NCI-H1092 treated with DMSO at 0.1 percent for 48 hours (cell line): ENCODE measurements at places on chromosomes 5 and 9.

DNA sequence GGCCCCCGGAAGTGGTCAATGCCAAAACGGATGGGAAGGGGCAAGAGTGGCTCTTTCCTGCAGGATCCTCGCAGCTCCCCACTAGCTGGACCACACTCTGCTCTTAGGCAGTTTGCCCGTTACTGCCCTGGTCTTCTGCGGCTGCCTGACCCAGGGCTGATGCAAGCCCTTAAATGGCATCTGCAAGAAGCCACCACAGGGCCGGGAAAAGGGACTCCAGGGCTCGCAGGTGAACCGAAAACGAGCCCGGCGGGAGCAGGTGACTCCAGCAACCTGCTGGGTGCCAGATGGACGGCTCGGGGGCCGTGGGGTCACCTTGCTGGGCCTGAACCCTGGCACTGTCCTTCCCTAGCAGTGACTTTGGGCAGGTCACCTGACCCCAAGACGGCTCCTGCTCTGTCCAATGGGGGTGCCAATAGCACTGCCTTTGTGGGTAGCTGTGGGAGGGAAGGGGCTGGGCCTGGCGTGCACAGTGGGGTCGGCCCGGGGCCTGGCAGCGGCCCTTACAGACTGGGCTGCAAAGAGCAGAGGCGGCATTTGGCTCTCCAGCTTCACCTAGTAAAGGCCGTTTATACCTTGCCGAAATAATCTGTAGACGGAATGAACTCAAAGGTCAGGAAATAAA, 1.3 kb downstream of the TMEM250 start:
- no peak for DNase-seq

- no peak for DNase-seq
Observed at GRCh38 chr9:125460346-125460745, 198.7 kb downstream of the GAPVD1 start.

- DNase-seq: no peak
Observed at GRCh38 chr5:176692326-176692725, 45.0 kb downstream of the TSPAN17 start.

GRCh38 chr5:34869256-34869655, 30.3 kb downstream of the TTC23L start:
- DNase-seq: no peak

GRCh38 chr9:100186356-100186755, 87.3 kb downstream of the INVS start:
- DNase-seq: no peak

GRCh38 chr9:87338088-87338989, 159.3 kb upstream of the DAPK1 start:
- no peak for DNase-seq

GRCh38 chr5:129110742-129111141, 16.2 kb downstream of the ISOC1 start:
- DNase-seq: no peak

DNA sequence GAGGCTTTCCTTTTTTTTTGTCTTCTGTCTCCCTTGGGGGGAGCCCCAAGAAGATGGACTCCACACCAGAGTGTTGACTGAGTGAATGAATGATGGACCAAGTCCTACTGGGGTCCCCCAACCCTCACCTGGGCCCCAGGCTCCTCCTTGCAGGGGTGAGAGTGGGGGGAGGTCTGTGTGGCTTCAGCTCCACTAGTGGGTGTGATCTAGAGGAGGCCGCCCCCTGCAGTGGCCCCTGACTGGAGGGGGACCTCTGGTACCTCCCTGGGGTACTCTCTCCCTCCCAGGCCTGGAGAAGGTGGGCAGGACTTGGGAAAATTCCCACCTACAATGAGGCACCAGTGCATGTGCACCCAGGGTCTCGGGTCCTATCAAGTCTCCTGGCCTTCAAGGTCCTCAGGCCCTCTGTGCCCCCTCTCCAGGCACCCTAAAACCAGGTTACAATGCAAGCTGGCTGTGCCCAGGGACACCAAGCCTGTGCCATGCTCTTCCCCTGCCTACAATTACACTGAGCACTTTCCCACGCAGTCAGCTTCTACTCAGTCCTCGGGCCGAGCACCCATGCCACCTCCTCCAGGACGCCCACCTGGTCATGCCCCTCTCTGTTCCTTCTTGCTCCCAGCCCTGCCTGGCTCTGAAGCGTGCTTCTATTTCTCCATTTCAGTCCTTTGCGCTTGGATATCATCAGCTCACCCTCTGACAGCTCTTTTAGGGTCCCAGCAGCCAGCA, 117.2 kb upstream of the PHYKPL start:
- no peak for DNase-seq
